ENCODE measurements at places on chromosomes 6 and 20.

DNA sequence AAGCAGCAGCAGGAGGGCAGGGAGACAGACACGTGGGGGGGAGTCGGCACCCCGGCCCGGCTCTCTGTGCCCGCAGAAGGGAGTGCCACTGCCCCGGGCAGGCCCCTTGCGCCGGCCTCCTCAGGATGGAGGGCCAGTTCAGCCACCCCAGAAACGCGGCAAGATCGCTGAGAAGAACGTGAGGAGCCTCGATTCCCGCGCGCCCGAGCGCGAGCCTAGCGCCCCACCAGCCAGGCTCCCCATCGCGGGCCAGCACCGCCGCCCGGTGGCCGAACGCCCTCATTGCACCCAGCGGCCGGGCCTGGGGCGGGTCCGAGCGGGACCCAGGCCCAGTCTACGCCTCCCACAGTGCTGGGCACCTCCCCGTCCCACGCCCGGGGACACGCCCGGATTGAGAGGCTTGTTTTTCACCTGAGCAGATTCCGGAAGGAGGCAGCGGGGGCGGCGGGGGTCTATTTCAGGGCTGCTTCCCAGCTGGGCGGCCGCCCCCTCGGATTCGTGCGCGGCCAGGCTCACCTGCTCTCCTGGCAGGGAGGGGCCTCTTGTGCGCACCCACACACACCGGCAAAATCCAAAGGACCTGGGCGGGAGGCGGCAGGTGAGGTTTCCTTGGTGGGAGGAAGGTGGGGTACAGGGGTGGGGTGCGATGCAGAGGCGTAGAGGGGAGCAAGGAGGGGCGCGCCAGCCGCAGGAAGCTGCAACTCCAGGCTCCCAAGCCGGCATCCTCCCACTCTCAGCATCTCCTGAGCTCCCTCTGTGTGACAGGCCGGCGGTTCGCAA is 9.0 kb upstream of the GRM4 start:
- peak; percentile 21 for DNase-seq

DNA sequence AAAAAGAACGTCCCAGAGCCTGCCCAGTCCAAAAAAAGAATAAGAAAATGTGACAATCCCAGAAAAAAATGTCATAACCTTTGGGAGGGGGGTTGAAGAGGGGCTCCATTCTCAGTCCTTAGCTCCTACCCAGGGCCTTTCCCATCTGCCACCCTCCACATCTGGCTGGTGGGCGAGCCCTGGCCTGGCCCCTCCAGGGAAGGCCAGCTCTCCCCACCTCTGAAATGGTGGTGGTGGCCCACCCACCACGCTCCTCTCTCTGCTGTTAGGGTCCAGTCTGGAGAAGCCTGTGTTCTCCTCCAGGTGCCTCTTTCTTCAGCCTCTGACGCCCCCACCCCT is 415 bp downstream of the RGS19 start:
- DNase-seq, result no peak

DNA sequence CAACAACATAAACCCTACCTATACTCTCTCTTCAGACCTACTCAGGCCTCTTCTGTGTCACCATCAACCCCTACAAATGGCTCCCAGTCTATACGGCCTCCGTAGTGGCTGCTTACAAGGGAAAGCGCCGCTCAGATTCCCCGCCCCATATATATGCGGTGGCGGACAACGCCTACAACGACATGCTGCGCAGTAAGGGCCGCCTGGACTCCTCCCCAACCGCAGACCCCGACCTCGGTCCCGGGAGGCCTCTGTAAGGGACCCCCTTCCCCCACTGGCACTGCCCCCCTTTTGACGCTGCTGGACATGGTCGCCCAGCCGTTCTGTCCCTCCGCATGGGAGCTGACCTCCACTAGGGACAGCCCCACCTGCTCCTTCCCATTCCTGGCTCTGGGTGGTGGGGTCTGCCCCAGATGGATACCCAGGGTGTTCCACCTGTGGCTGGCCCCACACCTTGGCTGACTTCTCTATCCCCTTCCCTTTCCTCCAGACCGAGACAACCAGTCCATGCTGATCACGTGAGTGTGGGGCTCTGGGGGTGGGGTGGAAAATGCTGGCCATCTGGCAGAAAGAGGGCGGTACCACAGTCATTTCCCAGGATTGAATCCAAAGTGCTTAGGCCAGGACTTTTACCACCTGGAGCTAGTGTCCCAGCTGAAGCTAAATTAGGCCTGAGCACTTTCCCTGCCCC is 25.0 kb downstream of the MYH7B start:
- no peak for DNase-seq

DNA sequence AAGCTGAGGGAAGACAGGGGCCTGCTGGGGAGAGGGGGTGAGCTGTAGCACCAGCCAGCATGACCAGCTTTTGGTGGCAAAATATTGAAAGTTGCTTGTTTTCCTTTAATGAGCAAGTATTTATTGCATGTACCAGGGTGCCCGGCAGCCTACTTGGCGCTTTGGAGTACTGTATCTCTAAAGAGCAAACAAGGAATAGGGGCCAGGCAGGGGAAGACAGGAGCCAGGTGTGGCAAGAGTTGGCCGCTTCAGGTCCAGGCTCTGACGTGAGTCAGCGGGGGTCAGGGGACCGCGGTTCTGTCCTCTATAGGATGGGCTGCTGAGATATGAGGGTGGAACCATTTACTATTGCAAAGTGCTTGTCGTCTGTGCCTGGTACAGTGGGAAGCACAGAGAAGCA is 63.1 kb downstream of the PSMG4 start:
- no peak for DNase-seq

- no peak for DNase-seq
Observed at GRCh38 chr20:58895448-58896180, 43.1 kb downstream of the GNAS start.

GRCh38 chr6:122580737-122581136 is 29.5 kb upstream of the PKIB start:
- DNase-seq, result peak; percentile 75

All from NCI-H226 (cell line).